ENCODE measurements at places on chromosomes 16 and 17.

GRCh38 chr16:20899477-20900298, 470 bp downstream of the DCUN1D3 start:
- peak; percentile 3 for DNase-seq

DNA sequence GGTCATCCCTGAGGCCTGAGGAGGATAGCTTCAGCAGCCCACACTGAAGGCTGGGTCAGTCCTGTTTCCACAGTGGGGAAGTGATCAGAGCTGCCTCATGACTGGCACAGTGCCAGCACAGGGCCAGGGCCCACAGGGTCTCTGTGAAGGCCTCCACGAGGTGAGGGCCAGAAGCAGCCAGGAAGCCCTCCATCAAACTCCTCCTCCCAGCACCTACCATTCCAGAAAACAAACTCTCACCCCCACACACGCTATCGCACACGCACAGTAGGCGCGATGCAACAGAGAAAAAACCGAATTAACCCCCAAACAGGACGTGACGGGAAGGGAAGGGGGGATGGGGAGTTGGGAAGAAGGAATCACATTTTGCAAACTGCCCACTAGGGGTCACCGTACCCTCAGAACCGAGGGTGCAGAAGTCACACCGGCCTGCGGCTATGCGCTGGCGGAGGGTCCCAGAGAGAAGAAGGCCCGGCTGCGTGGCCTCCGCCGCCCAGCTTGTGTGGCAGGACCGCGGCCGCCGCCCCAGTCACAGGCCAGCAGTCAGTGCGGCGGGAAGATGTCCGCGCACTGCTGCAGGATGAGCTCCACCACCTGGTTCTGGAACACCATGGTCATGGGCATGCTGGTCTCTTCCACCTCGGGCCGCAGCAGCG, 37.6 kb downstream of the ARHGAP27 start:
- DNase-seq: peak; percentile 21

GRCh38 chr17:70661342-70662222, 492.2 kb downstream of the KCNJ2 start:
- DNase-seq: no peak

DNA sequence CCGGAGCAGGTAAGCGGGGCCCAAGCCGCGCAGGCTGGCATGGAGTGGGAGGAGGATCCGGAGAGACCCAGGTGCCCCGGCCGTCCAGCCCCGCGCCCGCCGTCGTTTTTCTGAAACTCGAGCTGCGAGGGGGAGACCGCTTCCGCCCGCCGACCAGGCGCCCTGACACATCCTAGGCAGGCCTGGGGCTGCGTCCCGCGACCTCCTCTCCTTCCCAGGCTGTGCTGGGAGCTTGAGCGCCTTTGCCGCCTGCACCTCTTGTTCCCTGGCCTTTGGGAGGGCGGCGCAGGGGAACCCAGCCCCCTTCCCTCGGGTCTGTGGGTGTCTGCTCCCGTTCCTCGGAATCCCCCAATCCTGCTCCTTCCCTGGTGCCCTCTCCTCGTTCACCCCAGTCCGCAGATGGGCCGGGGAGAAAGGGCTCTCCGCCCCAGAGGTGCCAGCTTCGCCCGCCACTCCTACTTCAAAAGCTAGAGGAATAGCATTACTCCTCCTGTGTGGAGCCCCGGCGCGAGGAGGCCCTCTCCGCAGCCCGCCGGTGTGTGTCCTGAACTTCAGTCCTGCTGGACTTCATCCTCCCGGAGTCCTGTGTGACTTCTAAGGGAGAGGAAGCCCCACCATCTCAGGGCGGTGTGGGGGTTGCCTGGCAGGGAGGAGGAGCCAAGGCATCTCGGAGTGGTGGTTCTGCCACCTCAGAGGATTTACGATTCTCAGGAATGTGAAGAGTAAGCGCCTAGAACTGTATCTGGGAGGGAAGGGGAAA, 1.0 kb downstream of the NHERF1 start:
- DNase-seq: no peak

GRCh38 chr17:27413315-27413714, 42.9 kb upstream of the KSR1 start:
- no peak for DNase-seq

- DNase-seq: no peak
Observed at GRCh38 chr17:38443356-38444031, 15.2 kb downstream of the ARHGAP23 start.

DNA sequence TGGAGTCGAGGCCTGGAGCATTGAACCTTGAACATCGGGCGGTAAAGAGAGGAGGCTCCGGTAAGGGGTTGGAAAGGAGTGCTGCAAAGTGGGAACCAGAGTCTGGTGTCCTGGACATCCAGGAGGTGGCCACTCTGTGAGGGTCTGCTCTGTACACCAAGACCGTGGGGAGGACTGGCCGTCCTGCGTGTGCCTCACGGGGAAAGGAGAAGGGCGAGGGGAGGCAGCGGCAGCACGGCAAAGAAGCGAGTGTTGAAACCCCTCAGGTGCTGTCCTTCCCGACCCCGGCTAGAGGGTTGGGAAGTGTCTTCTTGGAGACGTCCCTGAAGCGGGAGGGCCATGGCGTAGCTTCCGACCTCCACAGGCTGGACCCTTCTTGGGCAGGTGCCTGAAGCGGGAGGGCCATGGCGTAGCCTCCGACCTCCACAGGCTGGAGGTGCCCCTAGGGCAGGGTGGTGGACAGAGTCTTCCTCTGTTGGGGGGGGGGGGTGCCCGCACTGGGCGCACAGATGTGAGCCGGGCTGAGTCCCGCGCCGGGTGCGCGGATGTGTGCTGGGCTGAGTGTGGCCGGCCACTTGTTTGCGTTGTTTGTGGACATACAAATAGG, 42.0 kb downstream of the FOXK2 start:
- no peak for DNase-seq
